ENCODE measurements at places on chromosomes 13 and 19. TPM values are rescaled to one million over a fixed set of nuclear protein-coding genes. Genes with fewer than 3 reads are reported as not detected.

Gene SPC24
- polyA plus RNA-seq, result 12.7 TPM

Gene RAB3A
- polyA plus RNA-seq, result 9.7 TPM

Gene CD33
- polyA plus RNA-seq, result 0.67 TPM

Gene ZNF135
- 0.54 TPM for polyA plus RNA-seq

Gene TGFBR3L
- 0.87 TPM for polyA plus RNA-seq

DNA sequence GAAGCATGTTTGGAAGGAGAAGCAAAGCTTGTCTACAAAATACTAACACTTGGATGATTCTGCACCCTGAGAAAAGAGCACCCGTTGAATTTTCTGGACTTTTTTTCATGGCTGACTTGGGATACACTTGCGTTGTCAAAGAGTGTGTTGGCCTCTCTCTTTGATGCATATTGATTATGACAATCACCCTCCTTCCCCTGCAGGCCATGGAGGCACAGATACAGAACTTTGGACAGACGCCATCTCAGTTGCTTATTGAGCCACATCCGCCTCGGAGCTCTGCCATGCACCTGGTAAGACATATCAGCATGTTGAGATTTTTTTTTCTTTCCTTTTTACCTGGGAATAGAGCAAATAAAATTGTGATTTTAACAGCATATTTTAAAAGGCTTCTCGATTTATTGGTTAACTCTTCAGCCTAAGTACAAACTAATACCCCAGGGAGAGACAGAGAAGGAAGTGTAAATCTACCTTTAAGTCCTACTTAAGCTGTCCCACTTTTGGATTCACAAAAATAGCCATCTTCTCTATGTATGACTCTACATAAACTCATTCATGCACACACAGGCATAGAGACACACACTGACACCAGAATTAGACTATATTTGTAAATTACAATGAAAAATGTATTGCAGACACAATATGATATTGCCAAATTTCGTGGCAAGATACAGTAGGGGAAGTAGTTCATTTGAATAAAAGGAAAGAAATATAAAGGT is 169.7 kb upstream of the MAB21L1 start:
- no peak for DNase-seq

- peak; percentile 46 for DNase-seq
Measured at GRCh38 chr19:4609878-4610511, 29.3 kb upstream of the TNFAIP8L1 start.

DNA sequence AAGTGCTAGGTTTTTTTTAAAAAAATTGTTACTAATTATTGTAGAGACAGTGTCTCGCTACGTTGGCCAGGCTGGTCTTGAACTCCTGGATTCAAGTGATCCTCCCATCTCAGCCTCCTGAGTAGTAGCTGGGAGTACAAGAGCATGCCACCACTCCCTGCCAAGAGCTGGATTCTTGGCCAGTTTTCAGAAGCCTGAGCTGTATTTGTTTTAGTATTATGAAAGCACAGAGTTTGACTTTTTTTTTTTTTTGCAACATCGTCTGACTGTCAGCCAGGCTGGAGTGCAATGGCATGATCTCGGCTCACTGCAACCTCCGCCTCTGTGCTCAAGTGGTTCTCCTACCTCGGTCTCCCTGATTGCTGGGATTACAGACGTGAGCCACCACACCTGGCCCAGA is 7.0 kb downstream of the ARMC6 start:
- no peak for DNase-seq

DNA sequence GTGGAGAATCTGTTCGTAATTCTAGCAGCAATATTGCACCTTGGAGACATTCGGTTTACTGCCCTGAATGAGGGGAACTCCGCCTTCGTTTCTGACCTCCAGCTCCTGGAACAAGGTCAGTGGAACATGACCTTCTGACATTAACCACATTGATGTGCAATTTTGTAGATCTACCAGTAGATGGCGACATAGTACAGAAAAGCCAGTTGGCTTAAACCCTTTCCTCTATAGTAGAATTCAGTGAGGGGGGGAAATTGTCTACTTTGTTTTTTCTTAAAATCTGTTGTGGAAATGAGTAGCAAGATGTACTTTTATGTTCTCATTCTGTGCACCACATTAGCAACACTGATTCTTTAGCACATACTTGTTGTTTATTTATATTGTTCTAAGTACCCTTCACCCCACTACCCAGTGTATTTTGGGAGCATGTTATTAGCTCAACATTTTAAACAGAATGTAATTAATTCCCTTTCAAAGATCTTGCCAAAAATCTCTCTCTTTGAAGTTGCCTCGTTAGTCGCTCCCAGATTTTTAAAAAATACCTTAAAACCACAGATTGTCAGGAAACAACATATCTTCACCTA is 332.2 kb downstream of the MYO16 start:
- DNase-seq, result peak; percentile 63

DNA sequence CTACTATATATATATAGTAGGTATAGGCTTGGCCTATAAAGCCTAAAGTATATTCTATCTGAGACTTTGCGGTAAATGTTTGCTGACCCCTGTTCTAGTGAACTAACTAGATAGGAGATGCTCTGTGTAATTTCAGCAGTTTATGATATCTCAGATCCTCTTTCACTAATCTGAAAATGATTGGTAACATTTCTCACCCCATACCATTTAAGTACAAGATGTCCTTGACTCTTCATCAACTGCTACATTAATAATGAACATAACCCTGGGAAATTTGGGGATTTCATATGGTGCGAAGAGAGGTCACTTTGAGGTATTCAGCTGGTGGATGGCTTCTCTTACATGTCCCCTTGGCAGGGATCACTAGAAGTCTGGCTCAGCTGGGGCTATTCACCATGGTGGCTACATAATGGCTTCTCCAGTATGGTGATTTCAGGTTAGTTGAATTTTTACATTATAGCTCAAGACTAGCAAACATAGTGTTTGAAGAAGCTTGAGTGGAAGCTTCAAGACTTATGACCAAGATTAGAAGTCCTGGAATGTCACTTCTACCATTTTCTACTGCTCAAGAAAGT is 103.6 kb upstream of the MYCBP2 start:
- no peak for DNase-seq

- DNase-seq, result no peak
Measured at GRCh38 chr13:19148561-19148960, 33.1 kb downstream of the TUBA3C start.

DNA sequence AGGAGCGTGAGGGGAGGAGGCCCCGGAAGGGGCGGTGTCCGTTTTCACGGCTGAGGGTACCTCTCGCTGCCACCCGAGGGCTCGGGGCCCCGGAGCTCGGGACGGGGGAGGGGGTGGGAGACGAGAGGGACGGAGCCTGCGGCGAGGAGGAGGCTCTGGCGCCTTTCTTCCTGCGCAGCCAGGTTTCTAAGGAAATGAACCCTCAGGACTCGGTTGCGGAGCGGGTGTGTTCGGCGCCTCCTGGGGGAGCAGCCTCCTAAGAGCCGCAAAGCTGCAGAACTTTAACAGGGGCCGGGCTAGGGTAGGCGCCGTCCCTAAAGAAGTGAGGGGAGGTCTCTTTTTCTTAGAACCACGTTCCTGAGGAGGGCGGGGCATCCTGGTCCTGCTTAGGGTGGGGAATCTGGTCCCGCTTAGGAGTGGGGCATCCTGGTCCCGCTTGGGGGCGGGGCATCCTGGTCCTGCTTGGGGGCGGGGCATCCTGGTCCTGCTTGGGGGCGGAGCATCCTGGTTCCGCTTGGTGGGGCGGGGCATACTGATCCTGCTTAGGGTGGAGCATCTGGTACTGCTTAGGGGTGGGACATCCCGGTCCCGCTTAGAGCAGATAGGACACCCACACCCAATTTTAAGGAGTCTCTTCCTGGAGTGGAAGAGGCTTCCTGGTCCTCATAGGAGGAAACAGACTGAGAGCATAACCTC is 6.2 kb downstream of the SYT5 start:
- DNase-seq, result peak; percentile 74

DNA sequence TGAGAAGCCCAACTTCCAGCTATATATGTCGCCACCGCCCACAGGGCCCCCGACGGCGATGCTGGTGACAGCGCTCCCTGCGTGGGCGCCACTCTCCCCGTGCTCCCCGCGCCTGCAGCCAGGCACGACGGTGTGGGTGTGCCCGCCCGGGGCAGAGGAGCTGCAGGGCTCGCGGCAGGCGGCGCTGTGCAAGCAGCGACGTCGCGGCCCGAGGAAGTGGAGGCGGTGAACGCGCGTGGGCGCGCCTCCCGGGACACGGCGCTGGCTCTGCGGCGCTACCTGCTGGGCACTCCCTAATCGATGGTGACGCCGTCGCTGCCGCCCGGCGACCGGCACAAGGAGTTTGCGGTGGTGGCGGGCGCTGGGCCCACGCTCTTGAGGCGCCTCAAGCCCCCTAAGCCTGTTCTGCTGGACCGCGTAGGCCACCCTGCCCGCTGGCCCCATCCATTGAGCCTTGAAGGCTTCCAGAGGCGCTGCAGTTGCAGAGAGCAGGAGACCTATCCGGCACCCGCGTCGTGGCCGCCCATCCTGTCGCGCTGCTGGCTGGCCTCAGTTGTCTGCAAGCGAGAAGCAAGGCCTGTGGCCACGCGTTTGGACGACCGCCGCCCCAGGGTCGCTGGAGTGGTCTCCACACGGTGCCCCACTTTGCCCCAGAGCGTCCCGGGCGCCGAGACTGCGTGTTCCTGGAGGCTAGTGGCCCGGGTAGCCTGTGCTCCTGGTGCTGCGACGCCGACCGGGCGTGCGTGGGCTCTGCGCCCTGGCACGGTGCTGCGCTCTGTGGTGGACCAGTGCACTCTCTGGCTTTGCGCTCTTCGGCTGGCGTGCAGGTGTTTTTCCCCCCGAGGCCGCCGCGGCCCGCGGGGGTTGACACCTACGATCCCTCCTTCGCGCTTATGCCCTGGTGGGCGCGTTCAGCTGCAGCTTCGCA is 23.1 kb downstream of the LRFN3 start:
- DNase-seq, result peak; percentile 63
